NCI-H460 (cell line): ENCODE measurements at places on chromosomes 2 and 18. TPM values are rescaled to one million over a fixed set of nuclear protein-coding genes. Genes with fewer than 3 reads are reported as not detected.

SERPINE2 gene
- total RNA-seq: 318 and 345 TPM in 2 replicates

DNA sequence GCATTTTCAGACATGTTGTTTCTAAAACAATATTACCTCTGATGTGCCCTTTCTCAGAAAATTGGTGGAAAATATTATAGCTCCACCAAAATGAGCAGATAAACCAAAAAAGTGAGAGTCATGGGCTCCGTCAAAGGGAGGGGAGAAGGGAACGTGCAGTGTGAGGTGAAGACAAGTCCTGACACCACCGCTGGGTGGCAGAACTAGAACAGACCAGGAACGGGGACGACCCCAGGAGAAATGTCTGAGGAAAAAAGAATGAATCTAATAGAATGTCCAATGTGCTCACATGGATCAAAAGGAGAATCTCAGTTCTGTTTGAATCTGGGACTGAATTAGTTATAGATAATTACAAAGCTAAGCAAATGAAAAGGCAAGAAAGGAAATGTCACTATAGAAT is 22.6 kb upstream of the BCL2 start:
- DNase-seq: no peak

DNA sequence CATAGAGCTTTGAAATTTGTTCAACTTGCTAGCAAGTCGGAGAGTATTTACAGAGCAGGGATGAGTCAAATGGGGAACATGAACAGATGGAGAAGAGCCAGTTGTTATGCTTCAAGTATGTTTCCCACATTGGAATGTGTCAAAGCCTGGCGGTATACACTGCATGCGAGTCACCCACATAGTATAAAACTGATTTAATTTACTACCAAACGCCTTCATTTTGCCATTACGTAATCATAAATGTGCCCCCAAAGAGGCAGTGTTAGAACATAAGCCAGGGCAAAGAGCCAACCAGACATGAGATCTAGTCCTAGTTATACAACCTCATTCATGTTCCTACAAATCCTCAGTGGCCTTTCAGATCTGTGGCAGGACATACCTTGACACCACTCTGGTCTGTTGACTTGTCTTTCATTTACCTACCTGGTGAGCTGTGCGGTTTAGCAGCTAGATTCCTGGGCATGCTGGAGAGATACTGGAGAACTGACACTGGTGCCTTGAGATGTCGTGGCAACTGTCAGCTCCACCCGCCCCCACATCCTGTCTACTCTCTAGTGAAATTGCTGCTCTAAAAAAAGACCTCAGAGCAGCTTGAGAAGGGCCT is 21.7 kb upstream of the NRP2 start:
- DNase-seq: no peak

WDR7 gene
- total RNA-seq: 5.1 and 9.9 TPM in 2 replicates

DNA sequence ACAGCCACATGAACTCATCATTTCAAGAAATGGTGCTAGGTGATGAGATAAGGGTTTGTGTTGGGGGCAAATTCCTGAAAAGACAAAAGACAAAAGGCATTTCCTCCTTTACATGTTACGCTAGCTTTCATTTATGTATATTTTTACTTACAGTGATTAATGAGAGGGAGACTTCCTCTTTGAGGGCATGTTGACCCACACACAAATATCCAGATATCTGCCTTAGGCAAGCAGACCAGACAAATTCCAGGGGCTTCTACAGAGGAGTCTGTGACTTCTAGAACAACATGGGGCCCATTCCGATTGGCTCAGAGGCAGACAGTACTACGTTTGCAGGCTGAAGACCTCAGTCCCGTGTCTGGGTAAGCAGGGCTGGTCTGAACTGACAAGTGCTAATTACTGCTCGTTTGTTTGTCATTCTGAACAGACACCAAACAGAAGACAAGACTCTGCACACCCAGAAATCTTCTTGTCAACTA is 74.8 kb upstream of the ST6GAL2 start:
- no peak for DNase-seq

DNA sequence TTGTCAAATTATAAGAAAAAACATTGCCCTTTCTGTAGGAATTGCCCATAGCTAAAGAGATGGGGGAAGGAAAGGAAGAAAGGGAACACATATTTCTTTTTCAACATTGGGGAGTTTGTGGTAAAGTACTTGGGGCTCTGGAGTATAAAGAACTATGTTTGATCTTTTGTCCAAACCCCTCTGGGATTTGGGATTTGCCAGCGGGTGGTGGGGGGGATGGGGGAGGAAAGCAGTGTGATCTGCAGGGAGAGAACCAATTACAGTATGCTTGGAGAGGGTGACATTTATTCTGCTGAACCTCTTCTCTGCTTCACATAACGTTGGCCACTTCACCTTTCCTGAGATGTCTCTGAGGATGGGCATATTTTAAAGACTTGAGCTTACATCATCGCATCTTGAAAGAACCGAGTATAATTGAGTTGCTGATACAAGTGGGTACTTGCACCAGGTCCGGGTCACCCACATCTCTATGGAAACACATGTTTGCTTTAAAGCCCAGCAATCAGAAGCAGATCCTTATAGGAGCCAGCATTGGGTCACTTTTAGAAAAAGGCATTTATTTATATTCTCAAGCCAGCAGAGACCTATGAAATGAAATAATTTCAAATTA is 73.1 kb downstream of the SPATS2L start:
- no peak for DNase-seq

- no peak for DNase-seq
These were observed 8.7 kb downstream of the PCBP1 start for GRCh38 chr2:70095720-70096670.

CYP26B1 gene
- 0.94 and 1.0 TPM in 2 replicates for total RNA-seq

- DNase-seq: no peak
These were observed 88.8 kb downstream of the MAP3K20 start for GRCh38 chr2:173164396-173164795.

DNA sequence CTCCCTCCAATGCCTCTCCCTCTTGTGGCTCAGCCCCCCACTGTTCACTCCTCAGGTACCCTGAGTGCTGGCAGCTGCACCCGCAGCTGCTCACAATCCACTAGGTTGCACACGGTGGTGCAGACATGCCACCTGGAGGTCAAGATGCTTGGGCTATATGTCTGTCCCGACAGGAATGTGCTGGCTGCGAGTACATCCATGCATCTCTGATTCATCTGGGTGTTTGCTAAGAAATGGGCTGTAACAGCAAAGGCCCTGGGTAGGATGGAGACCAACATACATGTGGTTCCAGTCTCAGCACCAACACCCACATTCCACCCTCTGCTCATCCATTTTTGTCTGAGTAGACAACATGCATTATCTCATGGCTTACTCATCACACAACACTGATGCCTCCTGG is 31.3 kb downstream of the ANKMY1 start:
- DNase-seq: no peak

- no peak for DNase-seq
These were observed 35.7 kb downstream of the STEAP3 start for GRCh38 chr2:119259296-119259860.

GRCh38 chr2:30268296-30268871 is 37.0 kb downstream of the LBH start:
- no peak for DNase-seq

AQP12A gene
- not detected in 2 replicates for total RNA-seq

ZAP70 gene
- total RNA-seq: not detected in 2 replicates

SULT1C4 gene
- total RNA-seq: not detected in 2 replicates

DNA sequence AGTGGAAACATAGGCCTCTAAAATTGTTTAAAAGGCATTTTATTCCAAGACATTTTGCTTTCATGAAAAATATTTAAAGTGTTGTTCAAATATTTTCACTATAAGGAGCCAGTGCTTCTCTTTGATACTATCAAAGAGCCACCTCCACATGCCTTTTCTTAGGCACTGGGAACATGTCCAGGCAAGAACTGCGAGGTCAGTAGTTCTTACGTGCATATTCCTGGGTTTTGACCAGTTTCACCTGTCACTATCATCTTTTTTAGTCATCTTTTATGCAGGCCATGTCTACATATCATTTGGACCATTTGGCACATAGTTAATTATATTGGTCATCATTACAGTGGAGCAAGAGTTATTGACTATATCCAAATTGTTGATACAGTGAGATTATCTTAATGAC is 195.3 kb downstream of the CCDC85A start:
- no peak for DNase-seq

SCYGR4 gene
- 0.10 and 0.14 TPM in 2 replicates for total RNA-seq

GRCh38 chr2:102081606-102082005 is 60.9 kb upstream of the IL1R1 start:
- DNase-seq: no peak

GRCh38 chr2:122333932-122334331 is 578.5 kb downstream of the TSN start:
- no peak for DNase-seq

ASXL3 gene
- 0.20 and 0.26 TPM in 2 replicates for total RNA-seq

- DNase-seq: no peak
These were observed 143.1 kb downstream of the SETBP1 start for GRCh38 chr18:44823782-44824181.

CACNB4 gene
- 0.20 TPM in 1 of 2 replicates, not detected in the other for total RNA-seq

DNA sequence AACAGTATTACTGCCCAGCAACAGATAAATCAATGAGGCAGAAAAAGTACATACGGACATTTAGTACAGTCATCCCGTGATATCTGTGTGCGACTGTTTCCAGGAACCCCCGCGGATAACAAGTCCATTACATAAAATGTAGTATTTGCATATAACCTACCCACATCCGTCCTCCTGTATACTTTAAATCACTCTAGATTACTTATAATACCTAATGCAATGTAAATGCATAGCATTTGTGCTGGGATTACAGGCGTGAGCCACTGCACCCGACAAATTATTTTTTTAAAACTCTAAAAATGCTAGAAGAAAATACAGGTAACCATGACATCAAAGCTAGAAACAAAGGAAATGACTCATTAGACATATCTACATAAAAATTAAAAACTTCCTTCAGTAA is 91.6 kb downstream of the FAM161A start:
- DNase-seq: no peak

DNA sequence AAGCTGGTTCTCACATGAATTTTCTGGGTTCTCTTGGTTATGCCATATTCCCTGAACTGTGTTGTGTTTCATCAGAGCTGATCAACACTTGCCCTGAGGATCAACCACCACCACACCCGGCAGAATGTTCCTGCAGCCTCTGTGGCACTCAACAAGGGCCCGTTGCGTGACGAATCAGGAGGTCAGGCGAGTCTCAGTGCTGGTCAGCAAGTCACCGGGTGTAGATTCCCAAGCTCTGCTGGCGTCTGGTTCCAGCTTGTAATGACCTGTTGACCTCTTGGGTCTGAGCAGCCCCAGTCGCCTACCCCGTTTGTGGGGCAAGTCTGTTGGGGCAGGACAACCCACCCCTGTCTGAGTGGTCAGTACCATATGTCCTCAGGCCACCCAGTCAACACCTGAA is 46.0 kb downstream of the ADCY3 start:
- DNase-seq: no peak

GRCh38 chr18:35137632-35138031 is 96.4 kb downstream of the MAPRE2 start:
- DNase-seq: no peak

DNA sequence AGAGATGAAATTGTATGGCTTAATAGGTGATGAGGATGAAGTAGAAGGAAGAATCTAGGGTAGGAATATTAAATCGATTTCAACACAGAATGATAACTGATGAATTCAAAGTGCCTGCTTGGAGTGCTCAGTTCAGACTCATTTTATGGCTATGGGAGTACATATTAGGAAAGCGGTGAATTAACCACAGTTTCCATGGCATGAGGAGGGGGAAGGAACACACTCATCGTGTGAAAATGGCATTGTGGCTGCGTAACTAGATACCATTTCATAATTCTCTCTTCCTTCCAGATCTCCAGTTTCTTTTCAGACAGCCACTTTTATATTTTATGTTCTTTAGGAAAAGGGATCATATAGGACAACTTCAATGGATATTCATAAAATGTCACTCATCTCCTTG is 232.3 kb upstream of the KCNJ3 start:
- no peak for DNase-seq

- no peak for DNase-seq
These were observed 140.4 kb upstream of the APCDD1 start for GRCh38 chr18:10314066-10314465.

DNA sequence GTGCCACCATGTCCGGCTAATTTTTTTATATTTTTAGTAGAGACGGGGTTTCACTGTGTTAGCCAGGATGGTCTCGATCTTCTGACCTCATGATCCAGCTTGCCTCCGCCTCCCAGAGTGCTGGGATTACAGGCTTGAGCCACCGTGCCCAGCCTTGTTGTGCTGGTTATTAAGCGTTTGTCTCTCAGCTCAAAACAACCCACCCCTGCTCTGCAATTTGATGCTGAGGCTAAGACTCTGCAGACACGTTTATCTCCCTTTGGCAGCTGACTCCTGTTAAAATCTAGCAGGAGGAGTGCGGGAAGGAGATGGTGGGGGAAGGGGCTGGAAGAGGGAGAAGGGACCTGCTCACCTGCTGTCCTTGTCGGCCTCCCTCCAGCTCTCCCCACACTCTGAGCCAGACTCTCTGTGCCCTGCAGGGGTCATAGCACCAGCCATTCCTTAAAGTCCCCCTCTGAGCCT is 29.9 kb upstream of the IMPA2 start:
- DNase-seq: no peak

CRYGC gene
- total RNA-seq: not detected in 2 replicates

SFT2D3 gene
- 7.4 and 8.4 TPM in 2 replicates for total RNA-seq

DNA sequence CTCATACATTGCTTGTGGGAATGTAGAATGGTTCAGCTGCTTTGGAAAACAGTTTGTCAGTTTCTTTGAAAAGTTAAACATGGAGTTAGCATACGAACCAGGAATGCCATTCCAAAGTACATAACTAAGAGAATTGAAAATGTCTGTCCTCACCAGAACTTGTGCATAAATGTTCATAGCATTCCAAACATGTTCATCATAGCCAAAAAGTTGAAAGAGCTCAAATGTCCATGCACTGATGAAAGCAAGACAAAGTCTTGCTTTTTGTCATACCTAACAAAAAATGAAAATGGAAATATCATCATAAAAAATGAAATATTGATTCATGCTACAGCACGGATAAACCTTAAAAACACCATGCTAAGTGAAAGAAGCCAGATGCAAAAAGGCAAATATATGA is 408.8 kb upstream of the UBE2E3 start:
- DNase-seq: no peak

DNA sequence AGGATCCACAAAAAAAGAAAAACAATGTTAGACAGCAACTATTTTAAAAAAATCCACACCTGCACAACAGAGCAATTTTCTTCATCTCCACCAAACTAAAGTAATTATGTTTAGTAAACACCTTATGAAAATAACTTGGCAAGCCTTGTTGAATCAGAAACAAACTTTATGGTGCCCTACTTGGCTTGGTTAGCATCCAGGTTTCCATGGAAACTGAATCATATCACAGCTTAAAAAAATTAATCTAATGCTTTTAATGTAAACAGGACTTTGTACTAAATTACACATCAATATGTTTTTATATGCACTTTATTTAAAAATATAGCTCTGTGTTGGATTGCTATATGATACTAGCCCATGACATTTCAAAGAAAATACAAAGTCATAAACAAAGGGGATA is 1882.4 kb downstream of the SUCLG1 start:
- DNase-seq: no peak

- no peak for DNase-seq
These were observed 77.9 kb downstream of the TSN start for GRCh38 chr2:121833358-121833723.

KHK gene
- 1.2 and 1.7 TPM in 2 replicates for total RNA-seq

DNA sequence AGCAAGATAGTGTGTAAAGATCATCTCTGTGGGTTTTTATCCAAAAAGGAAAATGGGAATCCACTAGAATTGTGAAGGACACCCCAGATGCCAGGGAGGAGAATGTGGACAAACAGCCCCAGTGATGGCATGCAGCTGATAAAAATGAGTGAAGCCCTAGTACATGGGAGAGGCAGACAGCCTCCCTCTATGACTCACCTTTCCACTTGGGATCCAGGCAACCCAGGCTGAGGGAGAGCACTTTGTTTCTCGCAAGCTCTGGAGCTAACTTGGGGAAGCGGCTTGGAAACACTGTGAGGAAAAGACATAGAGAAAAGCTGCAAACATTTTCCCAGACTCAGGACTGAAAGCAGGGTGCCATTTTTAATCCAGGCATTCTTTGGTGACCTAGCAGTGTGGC is 5.3 kb upstream of the FLACC1 start:
- no peak for DNase-seq
